Stimulated activated CD8-positive, alpha-beta memory T cell treated with anti-CD3 and anti-CD28 coated beads, Interleukin-15, amount 100 ng/mL, for 1 hour (primary cell): ENCODE measurements at places on chromosomes 16 and 17.

DNA sequence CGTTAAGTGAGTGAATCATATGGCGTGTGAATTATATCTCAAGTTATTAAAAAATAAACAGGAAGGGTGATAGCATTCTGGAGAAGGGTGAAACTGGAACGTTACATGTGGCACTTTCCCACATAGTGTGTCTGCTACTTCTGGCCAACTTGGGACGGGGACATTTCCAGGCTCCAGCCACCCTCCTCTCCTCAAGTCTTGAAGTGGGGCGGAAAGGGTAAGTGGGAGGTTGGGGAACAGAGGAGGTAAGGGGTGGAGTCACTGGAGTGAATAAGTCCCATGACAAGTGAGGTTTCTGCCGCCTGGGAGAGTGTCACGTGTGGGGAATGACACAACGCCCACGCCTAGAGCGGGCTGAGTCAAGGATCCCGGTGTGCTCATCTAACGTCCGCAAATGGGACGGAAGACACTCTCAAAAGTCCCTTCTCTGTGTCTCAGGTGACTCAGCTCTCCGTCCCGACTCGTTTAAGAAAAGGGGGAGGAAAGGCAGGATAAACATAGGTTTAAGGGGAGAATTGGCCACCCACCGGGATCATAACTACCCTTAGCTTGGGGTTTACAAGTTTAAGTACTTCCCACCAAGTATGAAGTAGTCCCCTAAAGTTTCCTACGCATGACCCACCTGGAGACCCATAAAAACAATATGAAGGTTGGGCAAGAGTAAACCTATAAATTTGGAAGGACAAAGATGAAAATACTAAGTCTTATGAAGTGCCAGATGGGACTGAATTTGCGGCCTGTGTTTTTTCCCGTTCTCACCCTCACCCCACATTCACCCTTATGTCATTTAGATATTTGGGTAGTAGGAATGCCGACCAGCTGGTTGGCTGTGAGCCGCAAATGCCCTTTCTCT is 1.2 kb upstream of the SPAG9 start:
- peak; percentile 57 for DNase-seq

DNA sequence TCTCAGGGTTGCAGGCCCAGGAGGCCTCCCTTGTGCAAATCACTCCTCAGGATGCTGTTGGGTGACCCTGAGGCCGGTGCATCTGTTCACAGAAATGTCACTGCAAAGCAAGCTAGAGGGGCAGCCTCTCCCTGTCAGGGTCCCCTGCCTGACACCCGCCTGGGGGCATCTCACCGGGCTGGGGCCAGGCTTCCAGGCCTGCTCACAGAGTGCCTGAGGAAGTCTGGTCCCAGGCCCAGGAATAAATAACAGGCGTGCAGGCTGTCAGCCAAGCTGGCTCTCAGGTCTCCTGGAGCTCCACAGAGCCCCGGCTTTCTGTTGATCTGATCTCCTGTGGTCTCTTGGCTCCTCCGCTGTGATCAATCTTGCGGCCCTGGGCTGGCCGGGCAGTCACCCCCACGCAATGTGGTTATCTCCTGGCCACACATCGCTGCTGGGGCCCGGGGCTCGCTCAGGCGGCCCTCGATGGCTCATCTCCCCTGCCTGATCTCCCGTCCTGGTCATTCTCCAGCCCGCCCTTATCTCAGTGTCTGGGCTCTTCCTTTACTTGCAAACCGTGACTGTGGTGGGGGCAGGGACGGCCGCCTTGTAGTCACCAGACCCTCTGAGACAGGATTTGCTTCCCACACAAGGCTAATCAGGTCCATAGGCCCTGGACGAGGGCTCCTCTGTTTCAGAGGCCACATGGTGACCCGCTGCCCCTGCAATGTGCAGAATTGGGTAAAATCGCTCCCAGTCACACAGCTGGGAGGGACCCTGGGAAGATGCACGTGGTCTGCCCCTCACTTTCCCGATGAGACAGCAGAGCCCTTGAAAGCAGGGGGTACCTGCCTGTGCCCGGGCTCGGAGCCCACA is 231.2 kb upstream of the GSE1 start:
- no peak for DNase-seq

DNA sequence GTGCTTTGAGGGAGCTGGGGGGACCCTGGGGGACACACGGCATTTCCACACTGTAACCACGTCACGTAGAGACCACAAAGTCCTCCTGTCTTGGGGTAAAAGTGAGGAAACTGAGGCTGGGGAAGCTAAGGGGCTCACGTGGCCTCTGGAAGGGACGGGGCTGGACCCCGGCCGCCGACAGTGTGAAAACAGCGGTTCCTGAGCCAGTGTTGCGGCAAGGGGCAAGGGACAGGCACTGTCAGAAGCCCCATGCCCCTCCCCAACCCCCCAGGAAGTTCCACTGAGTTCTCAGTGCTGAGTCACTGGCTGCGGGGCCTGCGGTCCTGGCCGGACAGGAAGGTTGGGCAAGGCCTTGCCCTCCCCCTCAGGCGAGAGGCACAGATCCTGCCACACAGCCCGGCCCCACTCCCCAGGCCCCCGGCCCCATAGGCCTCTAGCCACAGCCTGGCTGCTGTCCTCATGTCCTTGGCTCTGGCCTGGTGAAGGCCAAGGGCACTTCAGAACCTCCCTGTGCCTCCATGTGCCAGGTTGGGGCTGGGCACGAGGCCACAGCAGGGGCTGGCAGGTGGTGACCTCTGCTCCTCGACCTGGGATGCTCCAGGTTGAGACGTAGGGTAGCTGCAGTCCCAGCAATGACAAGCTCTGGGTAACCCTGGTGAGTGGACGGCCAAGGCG is 5.0 kb upstream of the CCDC57 start:
- no peak for DNase-seq

GRCh38 chr16:74199066-74199841 is 97.4 kb upstream of the PSMD7 start:
- DNase-seq, result no peak

GRCh38 chr17:35807371-35808144 is 1.7 kb upstream of the TAF15 start:
- DNase-seq, result no peak

DNA sequence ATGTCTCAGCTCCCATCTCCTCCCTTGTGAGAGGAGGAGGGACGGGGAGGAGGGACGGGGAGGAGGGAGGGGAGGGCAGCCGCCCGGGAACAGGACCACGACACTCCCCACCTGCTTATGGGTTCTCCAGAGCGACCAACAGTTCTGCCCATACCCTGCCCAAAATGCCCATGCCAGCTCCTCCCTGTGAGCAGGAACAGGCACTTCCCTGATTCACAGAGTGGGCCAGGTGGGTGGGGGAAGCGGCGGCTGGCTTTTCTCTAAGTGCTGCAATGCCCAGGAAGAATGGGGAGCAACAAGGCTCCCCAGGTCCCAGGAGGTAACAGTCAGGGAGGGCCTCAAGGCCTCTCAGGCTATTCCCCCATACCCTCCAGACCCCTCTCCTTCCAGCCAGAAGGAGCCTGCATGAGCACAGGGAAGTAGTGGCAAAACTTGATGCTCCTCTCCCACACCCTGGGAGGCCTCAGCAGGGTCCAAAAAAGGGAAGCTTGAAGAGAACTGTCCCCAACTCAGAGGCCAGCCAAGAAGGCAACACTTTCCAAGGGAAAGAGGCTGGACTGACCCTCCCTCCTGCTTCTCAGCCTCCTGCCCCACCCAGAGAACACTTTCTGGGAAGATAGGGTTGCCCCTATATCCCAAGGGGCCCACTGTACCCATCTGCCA is 53.8 kb downstream of the MYO18A start:
- DNase-seq, result no peak

GRCh38 chr17:65130832-65131231 is 6.3 kb upstream of the RGS9 start:
- DNase-seq, result no peak

DNA sequence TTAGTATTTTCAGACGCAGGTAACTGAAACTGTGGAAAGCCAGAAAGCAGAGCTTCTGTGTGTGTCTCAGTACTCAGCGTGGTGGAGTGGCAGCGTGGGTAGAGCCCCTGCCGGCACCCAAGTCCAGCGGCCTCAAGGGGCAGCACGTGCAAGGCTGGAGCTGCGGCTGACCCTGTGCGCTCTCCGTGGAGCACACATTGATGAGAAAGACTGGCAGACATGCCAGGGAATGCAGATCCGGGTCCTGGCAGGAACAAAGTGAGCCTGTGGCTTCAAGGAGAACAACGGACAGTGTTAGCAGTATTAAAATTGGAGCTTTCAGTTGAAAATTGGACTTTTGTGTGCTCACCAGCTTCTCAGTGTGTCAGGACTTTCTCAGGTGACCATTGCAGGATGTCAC is 23.3 kb downstream of the ZC3H18 start:
- DNase-seq, result no peak

- no peak for DNase-seq
Observed at GRCh38 chr16:86077243-86077940, 178.4 kb downstream of the IRF8 start.

DNA sequence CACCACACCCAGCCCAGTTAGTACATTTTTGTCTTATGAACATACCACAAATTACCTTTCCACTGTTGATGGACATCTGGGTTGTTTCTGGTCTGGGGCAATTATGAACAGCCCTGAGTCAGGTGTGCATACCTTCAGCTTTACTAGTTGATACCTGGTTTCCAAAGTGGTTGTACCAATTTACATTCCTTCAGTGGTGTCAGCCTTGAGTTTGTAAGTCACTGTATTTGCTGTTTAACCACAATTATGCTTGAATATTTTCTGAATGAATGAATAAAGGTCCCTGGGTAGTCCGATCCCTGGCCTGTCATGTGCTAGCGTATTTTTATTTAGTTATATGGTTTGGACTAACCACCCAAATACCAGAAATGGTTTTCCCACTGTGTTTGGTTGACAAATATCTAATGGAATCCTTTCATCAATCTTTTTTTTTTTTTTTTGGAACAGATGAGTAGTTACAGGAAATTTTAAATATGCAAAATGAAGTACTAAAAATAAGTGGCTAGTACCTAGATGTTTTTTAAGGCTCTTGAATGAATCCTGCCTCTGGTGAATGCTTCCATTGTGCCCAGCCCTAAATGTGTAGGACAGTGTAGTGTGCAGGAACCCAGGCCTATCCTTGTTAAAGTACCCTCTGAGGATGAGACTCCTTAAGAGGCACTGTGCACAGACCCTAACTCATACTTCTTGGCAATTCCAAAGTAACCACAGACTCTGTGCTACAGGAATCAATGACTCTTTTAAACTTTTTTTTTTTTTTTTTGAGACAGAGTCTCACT is 3.7 kb downstream of the DUSP14 start:
- DNase-seq, result no peak

GRCh38 chr17:66126231-66126630 is 65.7 kb downstream of the CEP112 start:
- DNase-seq, result no peak

- no peak for DNase-seq
Observed at GRCh38 chr17:60315650-60316049, 76.3 kb downstream of the USP32 start.

DNA sequence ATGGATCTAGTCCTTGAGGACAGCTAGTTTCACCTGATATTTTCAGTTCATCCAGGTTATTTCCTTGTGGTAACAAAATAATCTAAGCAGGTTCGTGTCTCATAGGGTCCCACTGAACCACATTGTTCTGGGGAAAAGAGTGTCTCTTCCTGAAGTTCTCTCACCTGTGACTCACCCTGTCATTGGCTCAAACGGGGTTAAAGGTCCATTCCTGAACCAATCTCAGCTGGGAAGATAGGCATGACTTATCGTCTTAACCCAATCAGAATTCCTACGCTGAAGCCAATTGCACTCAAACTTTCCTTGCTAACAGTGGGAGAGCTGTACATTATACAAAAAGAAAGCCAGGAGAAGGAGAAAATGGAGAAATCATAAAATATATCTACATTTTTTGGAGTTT is 475.8 kb downstream of the TOX3 start:
- DNase-seq, result no peak

DNA sequence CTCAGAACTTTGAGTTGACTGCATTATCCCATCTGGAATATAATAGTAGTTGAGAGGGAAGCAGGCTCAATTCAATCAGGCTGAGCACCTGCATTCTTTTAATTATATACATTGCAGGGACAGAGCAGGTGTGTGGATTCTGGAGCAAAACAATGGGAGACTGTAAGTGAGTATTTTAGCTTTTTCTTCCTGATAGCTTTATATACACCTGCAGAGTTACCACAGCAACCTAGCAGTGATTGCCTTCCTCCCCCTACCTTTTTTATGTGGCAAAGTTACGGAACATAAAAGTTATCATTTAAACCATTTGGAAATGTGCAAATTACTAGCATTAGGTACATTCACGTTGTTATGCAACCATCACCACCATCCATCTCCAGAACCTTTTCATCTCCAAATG is 25.4 kb upstream of the RHOT1 start:
- DNase-seq, result no peak

- DNase-seq, result no peak
Observed at GRCh38 chr16:27113341-27113841, 46.7 kb downstream of the C16orf82 start.

DNA sequence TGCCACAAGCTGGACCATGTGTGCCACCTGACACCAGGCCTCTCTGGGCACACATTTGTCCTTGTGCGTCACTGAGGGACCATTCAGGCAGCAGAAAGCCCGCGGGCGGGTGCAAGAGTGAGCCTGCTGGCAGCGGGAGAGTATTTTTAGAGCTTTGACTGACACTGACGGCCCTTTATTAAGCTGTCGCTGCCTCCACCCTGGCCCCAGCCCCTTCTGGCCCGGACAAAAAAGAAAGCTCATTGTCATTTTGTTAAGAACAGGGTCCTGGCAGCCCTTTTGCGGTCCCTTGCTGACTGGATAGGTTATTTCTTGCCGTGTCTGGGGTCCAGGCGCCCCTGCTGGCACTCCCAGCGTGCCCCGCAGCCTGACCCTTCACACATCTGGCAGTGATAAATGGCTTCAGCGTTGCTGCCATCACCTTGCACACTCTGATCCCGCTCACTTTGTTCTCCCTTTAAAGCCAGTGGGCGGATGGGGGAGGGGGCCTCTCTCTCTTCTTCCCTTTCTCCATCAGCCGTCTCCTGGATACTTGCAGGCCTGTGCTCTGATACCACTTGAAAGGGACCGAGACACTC is 78.4 kb upstream of the NKD1 start:
- no peak for DNase-seq

DNA sequence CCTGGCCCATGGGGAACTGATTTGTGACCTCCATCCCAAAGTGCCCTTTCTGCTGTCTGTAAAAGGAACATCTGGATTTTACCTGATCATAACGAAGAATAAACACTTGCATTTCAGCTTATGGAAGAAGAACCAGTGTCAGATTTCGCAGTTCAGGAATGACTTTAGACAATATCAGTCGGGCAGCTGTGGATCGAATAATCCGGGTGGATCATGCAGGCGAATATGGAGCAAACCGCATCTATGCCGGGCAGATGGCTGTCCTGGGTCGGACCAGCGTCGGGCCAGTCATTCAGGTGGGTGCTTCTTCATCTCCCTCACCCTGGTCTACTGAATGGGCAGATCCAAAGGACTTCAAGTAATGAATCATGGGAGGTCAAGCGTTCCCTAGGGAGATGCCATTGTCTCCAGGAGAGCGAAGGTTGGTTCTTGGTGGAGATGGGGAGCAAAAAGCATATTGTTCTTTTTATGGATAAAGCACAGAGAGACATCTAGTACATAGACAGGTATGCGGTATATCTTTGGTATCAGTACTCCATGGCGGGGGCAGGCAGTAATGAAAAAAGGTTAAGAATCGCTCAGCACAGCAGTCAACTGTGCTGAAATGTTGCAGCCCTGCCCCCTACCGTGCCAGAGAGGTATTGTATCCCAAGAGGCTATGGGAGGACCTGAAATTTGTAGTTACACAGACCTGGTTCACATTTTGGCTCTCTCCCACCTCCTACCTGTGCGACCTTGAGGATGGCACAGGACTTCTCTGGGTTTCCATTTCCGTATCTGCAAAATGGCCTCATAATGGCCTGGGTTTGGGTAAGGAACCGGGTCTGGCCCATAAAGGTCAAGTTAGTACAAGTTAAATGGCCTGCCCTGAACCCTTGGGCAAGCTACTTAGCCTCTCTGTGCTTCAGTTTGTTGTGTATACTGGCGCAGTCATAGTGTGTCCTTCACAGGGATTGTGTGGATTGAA is 4.7 kb downstream of the COQ7 start:
- no peak for DNase-seq
